Calu3 (cell line): ENCODE measurements at places on chromosomes 2 and 18.

DNA sequence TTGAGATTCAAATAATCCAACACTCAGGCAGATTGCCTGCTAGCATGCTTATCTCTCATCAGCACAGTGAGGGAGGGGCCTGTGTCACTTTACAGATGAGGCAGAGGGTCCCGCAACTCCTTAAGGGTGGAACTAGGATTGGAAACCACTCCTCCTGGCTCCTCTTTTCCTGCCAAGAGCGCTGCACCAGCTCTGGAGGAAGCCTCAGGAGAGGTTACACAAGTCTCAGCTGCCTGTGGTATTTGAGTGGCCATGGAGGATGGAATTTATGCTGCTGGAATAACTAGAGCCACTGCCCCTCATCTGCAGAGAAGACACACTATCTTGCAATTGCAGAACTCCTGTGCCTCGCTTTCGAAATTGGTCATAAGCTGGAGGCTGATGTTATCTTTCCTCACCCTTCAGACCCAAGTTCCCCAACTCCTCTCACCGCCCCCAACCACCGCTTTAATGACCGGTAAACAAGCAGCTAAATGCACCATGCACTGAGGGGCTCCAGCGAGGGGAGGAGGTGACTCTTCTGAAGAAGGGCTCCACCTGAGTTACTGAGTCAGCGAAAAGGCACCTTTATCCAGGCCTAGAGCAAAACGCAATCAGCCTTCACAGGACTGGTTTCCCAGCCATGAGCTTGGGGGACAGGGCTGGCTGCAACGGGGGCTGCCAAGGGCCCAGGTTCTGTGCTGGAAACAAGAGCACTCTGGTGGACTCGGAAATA lies 245.8 kb downstream of the SOX11 start:
- no peak for DNase-seq

DNA sequence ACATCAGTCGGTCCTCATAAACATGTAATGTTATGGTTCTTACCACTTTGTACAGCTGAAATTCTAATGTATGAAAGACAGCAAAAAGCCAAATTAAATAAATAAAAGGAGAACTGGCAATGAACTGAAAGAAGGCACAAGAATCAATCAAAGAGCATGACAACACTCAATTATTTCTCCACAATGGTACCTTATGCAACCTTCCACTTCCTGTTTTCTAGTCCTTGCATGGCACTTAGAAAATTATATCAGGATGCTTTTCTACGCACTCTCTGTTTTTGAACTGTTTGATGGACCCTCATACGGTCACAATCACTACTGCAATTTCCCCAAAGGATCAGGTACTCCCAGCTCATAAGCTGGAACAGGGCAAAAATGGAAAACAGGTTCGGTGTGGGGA lies 81.6 kb downstream of the EPB41L3 start:
- no peak for DNase-seq

DNA sequence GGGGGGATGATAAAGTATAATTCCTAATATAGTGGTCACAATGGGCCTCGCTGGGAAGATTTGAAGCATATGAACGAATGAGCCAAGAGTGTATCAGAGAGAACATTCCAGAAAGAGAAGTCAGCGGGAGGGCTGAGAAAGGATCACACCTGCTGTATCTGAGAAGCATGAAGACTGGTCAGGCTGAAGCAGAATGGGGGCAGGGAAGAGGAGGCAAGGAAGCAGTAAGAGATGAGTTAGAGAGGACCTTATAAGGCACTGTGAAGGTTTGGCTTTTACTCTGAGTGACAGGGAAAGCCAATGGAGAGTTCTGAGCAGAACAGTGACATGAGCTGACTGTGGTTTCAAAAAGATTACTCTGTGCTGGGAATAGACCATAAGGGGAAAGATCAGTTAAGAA lies 73.5 kb downstream of the CHN1 start:
- no peak for DNase-seq

DNA sequence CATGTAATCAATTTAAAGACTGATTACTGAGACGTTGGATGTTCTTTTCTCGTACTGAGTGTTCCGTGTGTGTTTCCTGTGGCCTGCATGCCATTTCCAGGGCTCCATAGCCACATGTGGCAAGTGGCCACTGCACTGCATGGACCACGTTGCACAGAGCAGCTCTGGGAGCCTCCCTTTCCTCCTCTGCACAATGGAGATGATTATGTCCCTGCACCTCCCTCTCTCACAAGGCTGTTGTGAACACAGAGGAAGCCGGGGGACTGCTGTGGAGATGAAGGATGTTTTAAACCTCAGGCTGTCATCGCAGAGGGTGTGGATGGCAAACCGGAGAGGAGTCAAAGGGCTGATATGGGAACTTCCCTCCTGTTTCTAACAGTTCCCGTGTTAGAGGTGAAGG lies 87.7 kb downstream of the TGOLN2 start:
- DNase-seq: no peak

DNA sequence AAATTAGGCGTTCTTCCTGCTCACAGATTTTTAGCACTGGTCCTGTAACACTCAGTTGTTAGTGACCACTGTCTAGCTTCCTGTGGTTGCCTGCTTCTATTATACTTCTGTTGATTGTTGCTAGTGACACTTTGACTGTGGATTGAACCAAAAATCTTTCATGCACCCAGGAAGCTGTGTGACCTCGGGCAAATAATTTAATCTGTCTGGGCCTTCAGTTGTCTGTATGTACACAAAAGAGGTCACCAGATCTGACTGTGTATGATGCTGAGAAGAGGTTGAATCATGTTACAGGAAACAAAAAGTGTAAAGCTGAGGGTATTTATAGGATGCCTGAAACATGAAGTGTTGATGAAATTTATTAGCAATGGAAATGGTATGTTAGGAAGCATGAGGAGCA lies 12.7 kb downstream of the ICOS start:
- DNase-seq: no peak

DNA sequence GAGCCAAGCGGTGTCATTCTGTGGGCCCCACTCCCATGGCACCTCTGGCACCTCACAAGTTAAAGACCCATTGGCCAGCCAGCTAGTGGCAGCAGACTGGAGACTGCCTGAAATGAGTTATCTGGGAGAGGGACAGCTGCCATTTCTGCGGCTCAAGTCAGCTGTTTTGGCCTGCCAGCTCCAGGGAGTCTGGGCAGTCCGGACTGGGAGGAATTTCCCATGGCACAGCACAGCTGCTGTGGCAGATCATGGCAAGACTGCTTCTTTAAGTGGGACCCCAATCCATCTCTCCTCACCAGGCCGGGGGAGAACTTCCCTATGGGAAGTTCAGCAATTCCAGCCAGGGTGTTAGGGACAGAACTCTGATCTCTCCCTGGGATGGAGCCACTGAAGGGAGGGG lies 2187.6 kb upstream of the CELF4 start:
- DNase-seq: no peak

DNA sequence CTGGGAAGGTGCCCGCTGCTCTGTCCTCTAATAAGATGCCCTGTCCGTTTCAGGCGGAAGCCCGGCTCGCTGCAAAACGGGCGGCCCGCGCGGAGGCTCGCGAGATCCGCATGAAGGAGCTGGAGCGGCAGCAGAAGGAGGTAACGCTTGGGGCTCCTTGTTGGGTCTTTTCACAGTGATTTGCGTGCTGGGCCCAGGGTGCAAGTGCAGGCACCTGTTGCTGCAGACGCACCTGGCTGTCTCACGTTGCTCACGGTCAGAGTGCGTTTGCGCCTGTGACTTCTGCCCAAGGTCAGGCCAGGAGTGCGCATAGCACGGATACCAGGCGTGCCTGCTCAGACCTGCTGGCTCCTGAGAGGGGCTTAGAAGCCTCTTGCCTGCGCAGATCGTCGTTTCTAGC lies 81.1 kb downstream of the LRRFIP1 start:
- DNase-seq: no peak

GRCh38 chr2:33292981-33293595 lies 183.4 kb upstream of the RASGRP3 start:
- no peak for DNase-seq

DNA sequence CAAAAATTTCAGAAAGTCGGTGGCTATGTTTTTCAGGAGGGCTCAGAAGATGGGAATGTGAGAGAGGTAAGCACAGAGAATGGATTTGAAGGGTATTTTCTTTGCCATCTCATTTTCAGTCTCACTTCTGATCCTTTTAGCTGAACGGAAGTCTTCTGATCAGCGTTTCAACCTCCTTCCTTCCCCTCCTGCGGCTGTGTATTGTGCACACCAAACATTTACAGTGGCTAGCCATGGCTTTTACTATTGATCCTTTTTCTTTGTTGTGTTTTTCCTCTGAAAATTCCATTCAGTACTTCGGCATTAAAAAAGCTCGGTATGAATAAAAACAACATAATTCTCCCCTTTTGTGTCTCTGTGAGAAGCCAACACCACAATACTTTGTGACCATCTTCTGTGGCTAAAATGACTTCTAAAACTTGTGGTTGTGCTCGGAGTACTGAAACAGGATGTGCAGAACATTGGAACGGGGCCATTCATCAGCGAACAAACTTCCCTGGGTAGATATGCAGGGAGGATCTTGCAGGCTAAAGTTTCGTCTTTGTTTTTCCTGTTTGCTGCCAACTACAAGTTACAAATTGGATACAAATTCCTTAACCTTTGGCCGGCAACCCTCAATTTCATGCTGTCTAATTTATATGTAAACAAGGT lies 260.8 kb upstream of the FAM98A start:
- no peak for DNase-seq

DNA sequence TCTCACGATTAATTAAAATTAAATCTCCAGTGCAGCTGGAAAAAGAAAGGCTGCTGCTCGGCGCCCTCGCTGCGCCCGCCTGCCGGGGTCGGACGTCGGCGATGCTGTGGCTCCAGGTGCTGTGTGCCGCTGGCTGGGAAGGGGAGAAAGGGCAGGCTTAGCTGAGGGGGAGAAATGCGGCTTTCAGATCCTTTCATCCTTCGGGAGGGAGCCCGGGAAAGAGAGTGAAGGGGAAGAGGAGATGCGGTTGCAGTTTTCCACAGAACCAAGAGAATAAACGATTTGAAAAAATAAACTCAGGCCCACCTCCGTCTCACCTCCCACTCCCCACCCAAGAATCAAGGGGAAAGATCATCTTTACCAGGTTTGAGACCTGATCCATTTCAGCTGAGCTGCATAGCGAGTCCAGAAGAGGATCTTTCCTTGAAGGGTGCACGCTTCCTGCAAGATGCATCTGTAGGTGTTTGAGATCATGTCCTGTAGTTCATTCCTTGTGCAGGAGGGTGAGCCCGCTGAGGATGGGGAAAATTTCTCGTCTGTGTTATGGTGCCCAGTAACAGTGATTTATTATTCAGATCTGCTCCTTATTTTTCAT lies 495 bp downstream of the TMEM169 start:
- DNase-seq: no peak

- no peak for DNase-seq
Measured at GRCh38 chr2:205883965-205884364, 201.7 kb downstream of the NRP2 start.

DNA sequence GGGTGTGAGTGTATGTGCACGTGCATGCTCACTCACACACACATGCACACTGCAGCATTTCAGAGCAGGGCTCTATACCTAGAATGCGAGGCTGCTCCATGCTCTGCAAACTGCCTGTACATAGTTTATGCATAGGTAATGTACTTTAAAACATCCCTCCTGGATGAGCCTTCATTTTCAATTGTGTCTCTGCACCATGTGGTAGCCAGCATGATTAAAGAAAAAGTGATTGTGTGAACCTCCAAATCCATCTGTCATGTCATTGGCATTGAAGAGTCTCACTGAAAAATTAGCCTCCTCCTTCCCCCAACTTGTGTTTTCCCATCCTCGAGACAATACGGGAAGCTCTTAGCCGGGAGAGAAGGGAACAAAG lies 120.9 kb upstream of the SPATS2L start:
- DNase-seq: no peak

DNA sequence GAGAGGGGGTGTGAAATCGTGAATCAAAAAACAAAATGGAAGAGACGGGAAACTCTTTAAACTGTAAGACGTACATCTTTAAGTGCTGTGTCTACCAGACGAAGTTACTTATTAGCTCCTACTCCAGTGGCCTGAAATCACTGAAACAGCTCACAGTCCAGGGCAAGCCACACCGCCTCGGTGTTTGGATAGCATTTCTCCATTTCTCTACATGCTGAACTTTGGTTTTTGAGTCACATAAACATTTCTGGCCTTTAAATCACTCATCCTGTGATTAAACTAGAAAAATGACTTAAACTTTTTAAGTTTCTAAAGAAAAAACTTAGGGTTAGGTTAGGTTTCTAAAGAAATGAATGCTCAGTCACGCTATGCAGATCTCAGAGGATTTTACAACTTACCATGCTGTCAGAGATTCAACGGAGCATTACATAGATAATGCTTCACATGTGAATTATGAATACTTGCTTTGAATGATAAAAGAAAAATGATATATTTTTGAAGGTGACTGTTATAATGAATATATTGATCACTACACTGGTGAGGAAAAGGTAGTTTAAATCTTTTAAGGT lies 138.4 kb downstream of the MBP start:
- no peak for DNase-seq

DNA sequence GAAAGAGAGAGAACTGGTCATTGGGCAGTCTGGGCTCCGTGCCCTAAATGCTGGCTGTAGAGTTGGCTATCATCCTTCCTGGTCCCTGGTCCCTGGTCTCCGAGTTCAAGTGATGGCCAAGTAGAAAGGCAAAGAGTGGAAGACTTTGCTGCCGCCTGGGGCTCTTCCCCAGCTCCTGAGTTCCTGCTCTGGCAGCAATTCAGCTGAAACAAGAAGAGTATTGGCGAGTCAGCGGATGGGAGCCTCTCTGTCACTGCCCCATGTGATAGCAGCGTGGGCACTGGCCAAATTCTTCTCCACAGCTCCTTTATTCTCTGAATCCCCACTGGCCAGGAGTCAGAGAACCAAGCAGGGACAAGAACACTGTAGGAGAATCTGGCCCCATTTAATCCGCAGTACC lies 351.0 kb upstream of the POU3F3 start:
- no peak for DNase-seq

DNA sequence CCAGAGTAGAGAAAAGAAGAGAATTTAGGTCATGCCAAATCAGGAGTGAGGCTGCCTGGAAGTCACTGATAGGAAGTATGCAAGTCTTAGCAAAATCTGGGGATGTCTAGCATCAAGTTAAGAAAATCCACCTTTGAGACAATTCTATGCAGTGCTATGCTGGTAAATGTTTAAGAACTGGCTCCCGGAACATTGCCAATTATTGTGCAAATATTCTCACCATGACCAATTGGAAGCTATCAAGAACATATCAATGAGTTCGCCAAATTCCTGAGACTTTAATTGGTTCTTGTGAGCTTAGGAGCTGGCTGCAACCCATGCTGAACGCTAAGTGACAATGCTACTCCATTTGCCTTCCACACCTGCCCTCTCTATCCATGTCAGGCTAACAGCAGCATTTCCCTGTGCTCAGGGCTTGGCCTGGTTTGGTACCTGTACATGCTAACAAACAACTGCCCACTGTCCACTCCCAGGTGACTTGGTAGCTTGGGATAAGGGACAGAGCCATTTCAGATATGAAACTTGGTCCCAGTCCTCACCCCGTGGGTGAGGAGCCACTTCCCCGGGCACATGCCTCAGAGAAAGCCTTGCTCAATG lies 172.9 kb upstream of the KLHL29 start:
- peak; percentile 22 for DNase-seq

GRCh38 chr2:26674771-26675170 lies 17.8 kb upstream of the KCNK3 start:
- DNase-seq: no peak
